ENCODE measurements at places on chromosomes 13 and 19.
A peak's percentile ranks its signal among the peaks of the same experiment; 100 is the strongest.

- no peak for DNase-seq
These were observed 7.3 kb upstream of the C13orf46 start for GRCh38 chr13:113981194-113981605.

- DNase-seq: no peak
These were observed 522.0 kb upstream of the ATXN8OS start for GRCh38 chr13:69585656-69586055.

- no peak for DNase-seq
These were observed 141.6 kb upstream of the ARGLU1 start for GRCh38 chr13:106709522-106709921.

DNA sequence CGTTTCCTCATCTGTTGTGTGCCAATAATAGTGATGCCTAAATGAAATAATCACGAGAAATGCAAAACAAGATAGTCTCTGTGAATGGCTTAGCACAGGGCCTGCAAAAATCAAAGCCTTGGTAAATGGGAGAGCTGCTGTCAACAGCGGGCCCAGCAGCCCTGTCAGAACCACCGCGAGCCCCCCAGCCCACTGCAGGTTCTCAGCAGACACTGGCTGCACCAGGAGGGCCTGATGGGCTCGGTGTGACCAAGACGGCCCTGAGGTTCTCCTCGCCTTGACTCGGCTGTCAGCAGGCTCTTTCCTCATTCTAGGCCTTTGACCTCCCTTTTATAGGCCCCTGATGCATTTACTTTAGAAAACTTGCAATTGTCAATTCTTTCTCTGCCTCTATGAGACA is 90.9 kb upstream of the GPR183 start:
- no peak for DNase-seq

GRCh38 chr13:70388935-70389334 is 280.7 kb upstream of the KLHL1 start:
- DNase-seq: no peak

- DNase-seq: peak; percentile 1
These were observed 419.3 kb upstream of the GPC6 start for GRCh38 chr13:92807353-92807752.

GRCh38 chr13:75400775-75401174 is 81.2 kb downstream of the TBC1D4 start:
- DNase-seq: no peak

DNA sequence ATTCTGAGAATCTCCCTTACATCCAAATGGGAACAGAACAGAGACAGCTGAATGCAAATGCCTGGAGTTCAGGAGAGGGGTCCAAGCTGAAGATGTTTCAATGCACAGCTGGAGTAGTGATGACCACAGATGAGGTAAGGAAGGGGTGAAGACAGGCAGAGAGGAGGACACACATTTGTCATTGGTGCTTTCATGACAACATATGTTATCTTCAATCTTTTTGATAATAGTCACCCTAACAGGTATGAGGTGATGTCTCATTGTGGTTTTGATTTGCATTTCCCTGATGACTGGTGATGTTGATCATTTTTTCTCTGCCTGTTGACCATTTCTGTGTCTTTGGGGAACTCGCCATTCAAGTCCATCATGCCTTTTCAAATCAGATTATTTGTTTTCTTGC is 19.2 kb downstream of the SIGLEC7 start:
- DNase-seq: no peak

- peak; percentile 84 for DNase-seq
These were observed 204.0 kb upstream of the GPR12 start for GRCh38 chr13:26964278-26965250.

- no peak for DNase-seq
These were observed 56.1 kb downstream of the ALOX5AP start for GRCh38 chr13:30791354-30792001.

- peak; percentile 35 for DNase-seq
These were observed 152.2 kb upstream of the UBL3 start for GRCh38 chr13:30002577-30002976.

GRCh38 chr19:7545300-7545699 is 9.8 kb downstream of the PNPLA6 start:
- DNase-seq: no peak
